ENCODE measurements at places on chromosomes 7 and 10.

GRCh38 chr7:64914557-64914956 is 11.5 kb downstream of the ZNF273 start:
- DNase-seq = no peak

- no peak for DNase-seq
Measured at GRCh38 chr7:155935005-155935557, 122.8 kb upstream of the SHH start.

- DNase-seq = no peak
Measured at GRCh38 chr7:27885652-27886051, 145.7 kb downstream of the TAX1BP1 start.

DNA sequence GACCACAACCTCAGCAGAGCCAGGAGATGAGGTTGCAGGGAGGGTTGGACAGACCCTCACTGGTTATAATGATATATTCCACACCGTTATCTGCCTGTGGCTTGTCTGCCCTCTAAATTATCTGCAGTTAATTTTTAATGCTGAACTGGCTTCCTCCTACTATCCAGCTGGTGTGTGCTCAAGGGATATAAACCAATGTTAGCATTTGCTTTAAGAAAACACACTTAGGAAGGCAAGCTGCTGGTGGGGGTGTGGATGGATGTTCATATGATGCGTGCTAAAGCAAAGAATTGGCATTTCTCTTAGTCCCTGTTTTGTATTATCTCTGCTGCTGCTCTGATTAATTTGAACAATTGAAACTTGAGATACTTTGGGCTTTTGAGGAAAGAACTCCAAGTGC is 132.2 kb upstream of the NPVF start:
- no peak for DNase-seq

DNA sequence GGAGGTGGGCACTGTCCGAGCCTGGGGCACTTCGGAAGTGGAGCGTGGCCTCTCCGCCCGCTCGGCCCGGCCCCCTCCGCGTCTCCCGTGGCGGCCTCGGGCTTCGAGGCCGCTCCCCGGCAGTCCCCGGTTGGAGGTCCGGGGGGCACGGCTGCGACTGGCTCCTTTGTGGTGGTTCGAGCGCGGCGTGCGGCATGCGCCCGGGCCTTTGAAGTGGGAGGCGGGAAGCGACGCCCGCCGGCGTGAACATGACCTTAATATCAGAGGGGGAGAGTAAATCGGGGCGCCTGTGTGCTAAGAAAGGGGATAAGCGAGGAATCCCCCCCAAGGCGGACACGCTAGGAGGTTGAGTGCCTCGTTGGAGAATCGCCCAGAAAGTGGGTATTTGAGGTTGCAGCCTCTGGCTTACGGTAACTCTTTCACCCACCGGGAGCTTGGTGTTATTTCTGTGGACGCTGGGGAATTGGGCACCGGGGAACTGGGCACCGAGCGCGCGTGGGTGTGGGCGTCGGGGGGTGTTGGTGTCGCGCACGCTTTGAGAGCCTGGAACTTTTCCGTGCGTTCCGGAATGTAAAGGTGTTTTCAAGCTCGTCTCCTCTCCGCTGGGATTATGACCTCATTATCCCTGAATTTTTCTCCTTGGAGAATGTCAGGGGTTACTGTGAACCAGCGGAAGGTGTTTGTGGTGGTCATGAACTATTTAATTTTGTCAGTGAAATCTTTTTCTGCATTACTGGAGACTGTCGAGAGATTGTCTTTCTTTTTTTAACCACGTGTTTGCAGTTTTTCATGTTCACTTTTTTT is 660 bp downstream of the SUV39H2 start:
- peak; percentile 25 for DNase-seq

- peak; percentile 38 for DNase-seq
Measured at GRCh38 chr10:69846293-69846921, 44.7 kb downstream of the COL13A1 start.

- DNase-seq = no peak
Measured at GRCh38 chr7:134963036-134963435, 23.3 kb upstream of the AGBL3 start.

- no peak for DNase-seq
Measured at GRCh38 chr7:147411096-147411495, 1179.5 kb upstream of the C7orf33 start.

DNA sequence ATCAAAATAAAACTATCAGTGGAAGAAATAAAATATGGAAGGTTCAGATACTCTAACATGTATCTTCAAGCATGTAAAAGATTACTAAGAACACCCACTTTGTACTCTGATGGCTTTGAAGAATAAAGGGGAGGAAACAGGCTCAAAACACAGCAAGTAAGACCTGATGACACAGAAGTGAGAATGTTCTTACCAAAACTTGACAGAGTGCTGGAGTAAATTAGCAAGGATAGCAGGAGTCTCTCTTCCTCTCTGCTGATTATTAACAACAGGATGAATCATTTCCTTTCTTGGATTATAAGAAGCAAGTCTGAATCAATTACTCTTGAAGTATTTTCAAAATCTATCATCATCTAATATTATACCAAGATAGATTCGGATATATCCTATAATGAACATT is 47.5 kb downstream of the GLI3 start:
- peak; percentile 54 for DNase-seq

DNA sequence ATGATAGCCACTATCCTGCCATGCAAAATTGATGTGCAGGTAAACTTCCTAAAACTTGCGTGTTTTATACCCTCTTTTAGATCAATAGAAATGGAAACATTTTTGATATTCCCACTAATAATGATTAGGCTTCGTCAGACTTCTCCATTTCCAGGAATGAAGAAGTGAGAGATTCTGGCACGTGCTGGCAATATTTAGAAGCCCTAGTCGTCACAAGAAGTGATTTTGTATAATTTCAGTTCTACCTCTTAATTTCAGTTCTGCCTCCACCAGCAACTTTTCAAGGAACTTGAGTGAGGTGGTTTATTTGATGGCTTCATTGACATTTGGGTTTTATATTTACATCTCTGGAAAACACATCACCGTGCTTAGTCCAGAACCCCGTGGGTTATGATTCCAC is 61.9 kb downstream of the MRC1 start:
- DNase-seq = no peak

- no peak for DNase-seq
Measured at GRCh38 chr10:121886181-121886580, 41.6 kb downstream of the ATE1 start.

GRCh38 chr10:98967601-98968000 is 268.1 kb downstream of the HPSE2 start:
- peak; percentile 37 for DNase-seq

GRCh38 chr7:4189131-4189570 is 492.9 kb upstream of the FOXK1 start:
- DNase-seq = no peak

GRCh38 chr10:116184512-116184794 is 88.6 kb downstream of the GFRA1 start:
- DNase-seq = no peak

DNA sequence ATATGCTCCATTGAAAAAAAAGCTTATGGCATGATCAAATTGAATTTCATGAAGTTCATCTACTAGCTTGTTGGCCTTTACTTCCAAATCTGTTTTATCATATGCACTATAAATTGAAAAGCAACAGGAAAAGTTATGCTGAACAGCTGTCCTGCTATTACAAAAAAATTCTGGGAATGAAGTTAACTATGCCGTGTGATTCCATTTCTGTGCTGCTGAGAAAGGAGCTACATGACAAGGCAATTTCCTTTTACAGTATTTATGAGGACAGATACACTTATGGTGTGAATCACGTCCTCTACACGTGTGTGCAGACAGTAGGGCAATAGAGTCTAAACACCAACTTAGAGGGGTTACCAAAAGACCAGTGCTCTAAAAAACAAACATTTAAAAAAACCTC is 426.5 kb upstream of the AKR1E2 start:
- DNase-seq = peak; percentile 72
